Head of caudate nucleus (tissue), 42 donors: ENCODE measurements at places on chromosomes 5 and 9.

DNA sequence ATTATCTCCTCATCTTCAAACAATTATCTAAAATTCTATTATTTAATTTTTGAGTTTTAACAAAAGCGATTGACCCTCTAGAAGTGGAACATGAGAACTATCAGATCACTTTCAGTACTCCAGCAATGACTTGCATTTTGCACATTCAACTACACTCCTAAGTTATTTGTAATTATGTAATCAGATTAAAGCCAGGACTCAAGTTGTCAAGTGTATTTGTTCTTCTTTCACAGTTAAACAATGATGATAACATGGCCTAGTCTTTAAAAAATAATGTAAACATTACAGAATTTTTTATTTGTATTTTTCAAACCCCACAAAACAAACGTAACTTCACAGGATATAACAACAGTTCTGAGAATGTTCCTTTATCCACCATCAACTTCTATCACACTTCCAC lies 2148.9 kb upstream of the ACO1 start:
- DNase-seq, result no peak

GRCh38 chr5:124446120-124446519 lies 300.3 kb downstream of the ZNF608 start:
- no peak for DNase-seq

GRCh38 chr9:27347889-27348288 lies 50.9 kb upstream of the EQTN start:
- no peak for DNase-seq

DNA sequence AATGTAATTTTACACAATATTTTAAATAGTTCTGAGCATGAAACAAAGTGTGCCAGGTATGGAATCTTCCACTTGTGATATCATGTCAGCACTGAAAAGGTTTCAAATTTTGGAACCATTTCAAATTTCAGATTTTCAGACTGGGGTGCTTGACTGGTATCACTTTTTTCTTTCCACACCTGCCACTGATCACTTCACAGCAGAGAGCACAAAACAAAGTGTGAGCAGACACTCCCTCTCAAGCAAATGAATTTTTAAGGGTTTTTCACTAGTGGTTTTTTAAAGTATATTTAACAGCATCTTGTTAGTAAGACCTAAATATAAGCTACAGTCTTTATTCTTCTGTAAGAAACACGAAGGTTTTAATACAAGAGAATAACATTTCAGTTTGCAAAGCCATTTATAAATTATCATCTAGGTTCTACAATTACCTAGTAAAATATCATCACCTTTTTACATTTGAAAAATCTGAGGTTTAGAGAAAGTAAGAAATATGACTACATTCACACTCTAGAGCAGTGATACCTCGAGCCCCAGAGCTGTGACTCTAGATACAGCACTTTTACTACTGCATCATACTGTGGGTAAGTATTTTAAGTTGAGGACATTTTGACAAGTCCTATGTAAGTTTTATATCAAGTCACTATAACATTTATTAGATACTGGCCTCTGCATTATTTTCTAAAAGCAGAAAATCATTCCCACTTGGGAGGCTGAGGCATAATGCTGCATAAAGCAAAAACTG lies 14.6 kb downstream of the GOLPH3 start:
- no peak for DNase-seq

GRCh38 chr9:135294836-135295235 lies 184.7 kb upstream of the PPP1R26 start:
- no peak for DNase-seq

DNA sequence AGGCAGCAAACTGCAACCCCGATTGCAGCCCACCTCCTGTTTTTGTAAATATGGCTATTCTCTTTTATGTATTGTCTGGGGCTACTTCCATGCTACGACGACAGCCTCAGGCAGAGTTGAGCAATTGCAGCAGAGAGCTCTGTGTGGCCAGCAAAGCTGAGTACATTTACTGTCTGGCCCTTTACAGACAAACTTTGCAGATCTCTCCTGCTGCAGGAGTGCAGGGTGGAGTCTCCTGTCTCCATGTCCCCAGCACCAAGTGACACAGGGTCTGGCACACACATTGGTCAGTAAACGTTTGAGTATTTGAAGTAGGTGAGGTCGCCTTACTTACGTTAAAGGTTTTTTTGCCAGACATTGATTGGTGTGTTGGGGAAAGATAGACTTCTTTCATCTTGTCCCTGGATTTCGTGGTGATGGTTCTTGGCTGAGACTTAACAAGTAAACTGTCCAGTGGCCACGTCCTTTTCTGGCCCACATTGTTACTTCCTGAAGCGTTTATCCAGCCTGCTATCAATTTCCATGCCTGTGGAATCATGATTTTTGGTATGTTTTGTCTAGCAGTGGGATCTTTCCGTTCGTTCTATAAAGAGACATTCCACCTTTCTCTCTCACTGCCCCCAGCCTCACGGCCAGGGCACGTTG lies 27.2 kb downstream of the PRRC2B start:
- no peak for DNase-seq

DNA sequence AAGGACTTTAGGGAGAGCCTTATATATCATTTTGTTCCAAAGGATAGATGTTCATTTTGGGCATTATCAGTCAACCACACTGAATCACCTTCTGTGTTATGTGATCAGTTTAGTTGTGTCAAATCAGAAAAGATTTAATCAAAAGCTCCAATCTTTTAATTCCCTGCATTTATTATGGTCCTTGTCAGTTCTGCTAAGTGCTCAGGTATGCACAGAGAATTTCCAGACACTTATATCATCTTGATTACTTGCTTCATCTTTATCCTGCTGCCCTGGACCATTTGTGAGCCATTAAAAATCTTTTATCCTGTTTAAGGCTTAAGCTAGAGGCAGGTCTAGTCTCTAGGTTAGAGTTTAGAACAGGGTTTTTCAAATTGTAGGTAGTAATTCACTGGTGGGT lies 179.1 kb downstream of the CWC27 start:
- no peak for DNase-seq

GRCh38 chr9:135198586-135199285 lies 111.3 kb downstream of the OLFM1 start:
- no peak for DNase-seq

GRCh38 chr9:97714435-97714834 lies 17.3 kb upstream of the XPA start:
- DNase-seq, result no peak

DNA sequence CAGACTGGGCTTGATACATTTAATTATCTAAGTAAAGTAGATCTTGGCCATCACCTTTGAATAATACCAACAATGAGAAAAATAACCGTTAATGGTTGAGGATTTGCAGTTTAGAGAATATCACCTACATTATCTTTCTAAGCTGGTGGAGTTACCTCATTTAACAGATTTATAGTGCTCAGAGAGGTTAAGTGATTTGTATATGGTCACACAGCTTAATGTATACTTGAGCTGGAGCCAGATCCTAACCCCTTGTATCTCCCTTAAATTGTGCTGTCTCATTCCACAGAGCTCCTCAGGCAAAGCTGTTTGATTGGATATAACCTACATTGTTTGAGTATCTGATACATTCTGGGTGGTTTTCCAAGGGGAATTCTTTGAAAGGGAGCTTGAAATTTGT lies 57.8 kb downstream of the INSYN2B start:
- no peak for DNase-seq

GRCh38 chr9:129241725-129242124 lies 63.7 kb upstream of the IER5L start:
- DNase-seq, result no peak

- DNase-seq, result no peak
Observed at GRCh38 chr9:7153566-7153965, 395.8 kb downstream of the KDM4C start.

GRCh38 chr5:9058161-9058560 lies 487.7 kb downstream of the SEMA5A start:
- no peak for DNase-seq

DNA sequence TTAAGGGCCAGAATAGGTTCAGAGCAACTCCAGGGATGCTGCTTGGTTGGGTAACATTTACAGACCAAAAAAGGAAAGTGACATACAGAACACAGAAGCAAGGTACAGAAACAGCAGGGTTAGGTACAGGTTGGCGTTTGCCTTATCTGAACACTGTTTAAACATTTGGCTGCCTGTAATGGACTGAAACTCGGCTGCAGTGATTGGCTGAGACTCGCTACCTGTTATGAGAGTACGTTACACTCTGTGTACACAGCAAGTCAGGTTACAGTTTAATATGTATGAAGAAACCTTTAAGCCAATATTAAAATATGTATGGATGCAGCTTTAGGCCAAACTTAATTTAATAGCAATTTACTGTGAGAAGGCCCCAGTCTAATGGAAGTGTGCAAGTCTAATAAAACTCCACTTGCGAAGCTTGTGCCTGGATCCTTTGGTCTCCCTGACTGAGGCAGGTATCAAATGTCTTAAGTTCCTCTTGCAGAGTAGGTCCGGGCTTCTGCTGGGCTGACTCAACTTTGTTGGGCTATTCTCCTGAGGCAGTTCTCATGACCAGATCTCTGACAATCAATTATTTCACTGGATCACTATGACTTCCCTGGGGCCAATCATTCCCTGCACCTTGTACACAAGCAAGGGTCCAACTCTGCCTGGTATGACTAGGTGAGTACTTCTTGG lies 204.9 kb downstream of the ZNF462 start:
- DNase-seq, result no peak

DNA sequence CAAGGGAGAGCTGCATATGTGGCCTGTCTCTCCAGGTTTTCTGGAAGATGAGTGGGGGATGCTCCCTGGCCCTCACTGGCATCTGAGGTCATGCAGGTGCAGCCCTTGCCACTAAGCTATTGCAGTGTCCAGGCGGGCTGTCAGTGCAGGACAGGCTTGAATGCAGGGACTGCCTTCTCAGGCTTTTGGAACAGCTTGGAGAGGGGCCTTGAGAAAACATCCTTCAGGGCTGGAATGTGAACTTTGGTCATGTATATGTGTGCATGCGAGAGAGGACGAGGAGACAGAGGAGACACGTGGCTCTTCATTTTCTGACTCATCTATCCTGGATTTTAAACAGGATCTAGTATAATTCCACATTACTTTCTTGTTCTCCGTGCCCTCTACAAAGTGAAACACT lies 90.3 kb downstream of the MACROH2A1 start:
- no peak for DNase-seq

- DNase-seq, result no peak
Observed at GRCh38 chr5:33999978-34000377, 7.9 kb downstream of the AMACR start.

GRCh38 chr9:91315191-91315590 lies 46.5 kb downstream of the AUH start:
- DNase-seq, result no peak

- no peak for DNase-seq
Observed at GRCh38 chr5:133658327-133658726, 46.0 kb upstream of the FSTL4 start.

DNA sequence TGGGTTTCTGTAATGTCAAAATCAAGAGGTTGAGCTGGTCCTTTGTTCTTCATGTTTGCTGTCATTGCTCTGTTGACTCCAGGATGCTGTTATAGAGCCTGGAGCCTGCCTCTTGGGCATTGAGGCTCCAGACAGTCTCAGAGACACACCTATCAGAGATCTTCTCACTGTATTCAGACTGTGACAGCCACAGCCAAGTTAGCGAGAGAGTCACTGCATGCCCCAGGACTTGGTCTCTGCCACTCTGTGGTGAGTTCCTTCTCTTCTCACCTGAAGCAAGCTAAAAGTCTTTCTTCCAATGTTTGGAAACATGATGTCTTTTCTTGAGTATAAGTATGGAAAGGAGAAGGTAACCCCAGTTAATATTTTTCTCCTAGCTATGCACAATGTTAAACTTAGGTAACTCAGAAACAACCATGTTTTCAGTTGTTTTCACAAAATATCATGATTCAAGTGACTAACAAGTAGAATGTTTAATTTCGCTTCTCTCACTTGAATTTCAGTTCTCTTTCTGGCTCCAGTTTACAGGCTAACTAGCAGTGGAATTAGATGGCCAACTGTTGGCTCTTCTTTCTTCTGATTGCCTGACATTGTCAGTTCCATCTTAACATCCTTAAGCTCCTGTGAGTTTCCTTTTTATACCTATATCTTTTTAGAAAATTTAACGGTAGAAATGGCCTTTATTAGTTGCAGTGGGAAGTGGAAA lies 20.6 kb upstream of the ZFYVE16 start:
- DNase-seq, result no peak

- DNase-seq, result no peak
Observed at GRCh38 chr5:117161718-117162335, 587.2 kb upstream of the SEMA6A start.

DNA sequence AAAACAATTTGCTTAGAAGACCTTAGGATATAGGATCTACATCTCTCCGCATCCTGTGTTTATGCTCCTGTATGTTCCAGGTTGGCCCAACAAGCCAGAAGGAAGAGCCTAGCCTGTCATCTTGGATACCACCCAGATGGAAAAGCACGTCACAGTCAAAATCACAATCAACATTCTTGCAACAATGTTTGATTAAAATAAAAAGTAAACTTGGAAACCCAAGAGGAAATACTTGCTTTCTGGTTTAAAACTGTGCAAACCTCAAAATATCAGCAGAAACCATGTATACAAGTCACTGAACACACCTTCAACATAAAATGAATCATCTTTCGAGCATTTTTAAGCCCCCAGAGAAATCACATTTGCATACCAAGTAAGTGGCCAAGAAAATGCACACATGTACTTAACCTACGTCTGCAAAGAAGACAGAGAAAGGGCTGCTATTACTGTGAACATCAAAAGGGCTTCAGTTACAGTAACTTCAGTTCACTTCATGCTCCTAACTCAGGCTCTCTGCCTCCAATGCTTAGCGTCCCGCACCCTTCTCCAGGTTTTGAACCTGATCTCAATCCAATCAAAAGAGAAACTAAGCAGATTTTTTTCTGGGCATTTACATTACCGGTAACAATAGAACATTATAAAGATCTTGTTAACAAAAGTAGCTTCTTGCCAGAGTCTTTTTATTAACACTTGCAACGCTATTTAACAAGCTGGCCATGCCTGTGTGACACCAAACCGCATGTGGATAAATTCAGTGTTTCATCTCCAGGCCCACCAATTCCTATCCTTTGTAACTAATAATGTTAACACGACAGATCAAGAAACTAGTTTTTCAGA lies 1.3 kb downstream of the ENC1 start:
- DNase-seq, result no peak

- DNase-seq, result no peak
Observed at GRCh38 chr9:124973807-124974206, 32.9 kb upstream of the GOLGA1 start.

- DNase-seq, result peak; percentile 28
Observed at GRCh38 chr9:96242811-96243210, 59.2 kb downstream of the HSD17B3 start.

DNA sequence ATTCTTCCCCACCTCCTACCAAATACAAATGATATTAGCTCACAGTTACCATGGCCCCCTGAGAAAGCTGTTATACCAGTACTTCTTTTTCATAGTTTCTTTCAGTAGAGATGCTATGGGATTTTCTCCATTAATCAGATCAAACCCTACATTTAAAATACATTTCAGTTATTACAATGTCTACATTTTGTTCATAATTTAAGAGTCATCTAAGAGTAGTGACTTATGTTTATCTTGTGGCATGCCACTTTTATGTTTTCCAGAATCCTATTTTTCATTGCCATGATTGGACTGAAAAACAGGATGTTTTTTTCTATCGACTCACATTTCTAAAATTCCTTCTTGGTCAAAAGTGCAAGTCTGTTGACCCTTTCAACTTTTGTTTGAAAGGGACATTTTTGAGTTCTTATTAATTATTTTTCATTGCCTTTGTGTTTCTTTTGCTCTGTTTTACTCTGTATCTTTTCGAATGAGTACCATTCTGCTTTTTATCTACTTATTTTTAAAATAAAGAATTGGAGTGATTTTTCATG lies 77.4 kb upstream of the ANXA1 start:
- no peak for DNase-seq

GRCh38 chr5:36301858-36302603 lies at the start of gene RANBP3L:
Gene RANBP3L, minus strand, starts transcription at chr5:36301902. Its CDS starts 486 bp downstream, at chr5:36301416.
- DNase-seq, result no peak

GRCh38 chr9:121868626-121869025 lies 217.2 kb downstream of the DAB2IP start:
- DNase-seq, result peak; percentile 0
